ENCODE measurements at places on chromosomes 11 and 22.

GRCh38 chr11:521177-521688, 14.1 kb downstream of the HRAS start:
- DNase-seq = no peak

- DNase-seq = no peak
These were observed 1040.0 kb downstream of the TBC1D22A start for GRCh38 chr22:47802421-47802820.

GRCh38 chr11:35126879-35127581, 11.9 kb upstream of the CD44 start:
- DNase-seq = no peak

- DNase-seq = no peak
These were observed 79.6 kb downstream of the GRK3 start for GRCh38 chr22:25644122-25644521.

DNA sequence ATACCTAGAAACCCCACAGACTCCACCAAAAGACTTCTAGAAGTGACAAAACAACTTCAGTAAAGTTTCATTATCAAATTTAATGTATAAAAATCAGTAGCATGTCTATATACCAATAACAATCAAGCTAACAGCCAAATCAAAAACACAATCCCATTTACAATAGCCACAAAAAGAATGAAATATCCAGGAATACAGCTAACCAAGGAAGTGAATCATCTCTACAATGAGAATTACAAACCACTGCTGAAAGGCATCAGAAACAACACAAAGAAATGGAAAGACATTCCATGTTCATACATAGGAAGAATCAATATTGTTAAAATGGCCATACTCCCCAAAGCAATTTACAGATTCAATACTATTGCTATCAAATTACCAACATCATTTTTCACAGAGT, 46.0 kb downstream of the PRCP start:
- DNase-seq = no peak

- DNase-seq = no peak
These were observed 11.0 kb upstream of the HEPHL1 start for GRCh38 chr11:94010136-94010535.

- no peak for DNase-seq
These were observed 782 bp downstream of the TMEM109 start for GRCh38 chr11:60914633-60915247.

DNA sequence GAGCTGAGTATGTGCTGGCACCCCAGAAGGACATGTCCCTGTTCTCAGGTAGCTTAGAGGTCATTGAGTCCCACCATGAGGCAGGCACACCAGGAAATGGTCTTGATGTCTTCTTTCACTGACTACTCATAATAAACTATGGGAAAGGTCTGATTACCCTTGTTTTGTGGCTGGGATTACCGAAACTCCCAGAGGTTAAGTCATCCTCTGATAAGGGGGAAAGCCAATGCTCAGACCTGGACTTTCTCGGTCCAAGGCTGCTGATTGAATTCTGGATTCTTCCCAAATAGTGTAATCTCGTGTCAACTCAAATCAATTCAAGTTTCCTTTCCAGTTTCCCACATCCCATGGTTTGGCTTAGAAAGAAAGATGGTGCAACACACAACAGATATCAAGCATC, 3.7 kb upstream of the CD44 start:
- no peak for DNase-seq

GRCh38 chr11:117187799-117188481, 9.4 kb downstream of the SIDT2 start:
- DNase-seq = no peak

GRCh38 chr11:15884141-15884540, 472.2 kb downstream of the SOX6 start:
- DNase-seq = no peak

GRCh38 chr11:13721760-13722159, 53.3 kb downstream of the FAR1 start:
- DNase-seq = no peak

DNA sequence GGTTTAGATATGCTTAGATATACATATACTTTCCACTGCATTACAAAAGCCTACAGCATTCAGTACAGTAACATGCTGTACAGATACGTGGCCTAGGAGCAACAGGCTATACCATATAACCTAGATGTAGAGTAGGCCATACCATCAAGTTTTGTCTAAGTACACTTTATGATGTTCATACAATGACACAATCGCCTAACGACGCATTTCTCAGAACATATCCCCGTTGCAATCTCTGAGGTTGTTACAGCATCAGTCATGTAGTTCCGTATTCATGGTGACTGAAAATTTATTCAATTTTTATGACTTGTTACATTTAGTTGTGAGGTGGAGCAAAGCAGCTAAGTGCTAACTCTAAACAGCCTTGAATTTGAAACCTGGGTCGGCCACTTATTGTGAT, 6.7 kb downstream of the ZBTB44 start:
- DNase-seq = no peak

DNA sequence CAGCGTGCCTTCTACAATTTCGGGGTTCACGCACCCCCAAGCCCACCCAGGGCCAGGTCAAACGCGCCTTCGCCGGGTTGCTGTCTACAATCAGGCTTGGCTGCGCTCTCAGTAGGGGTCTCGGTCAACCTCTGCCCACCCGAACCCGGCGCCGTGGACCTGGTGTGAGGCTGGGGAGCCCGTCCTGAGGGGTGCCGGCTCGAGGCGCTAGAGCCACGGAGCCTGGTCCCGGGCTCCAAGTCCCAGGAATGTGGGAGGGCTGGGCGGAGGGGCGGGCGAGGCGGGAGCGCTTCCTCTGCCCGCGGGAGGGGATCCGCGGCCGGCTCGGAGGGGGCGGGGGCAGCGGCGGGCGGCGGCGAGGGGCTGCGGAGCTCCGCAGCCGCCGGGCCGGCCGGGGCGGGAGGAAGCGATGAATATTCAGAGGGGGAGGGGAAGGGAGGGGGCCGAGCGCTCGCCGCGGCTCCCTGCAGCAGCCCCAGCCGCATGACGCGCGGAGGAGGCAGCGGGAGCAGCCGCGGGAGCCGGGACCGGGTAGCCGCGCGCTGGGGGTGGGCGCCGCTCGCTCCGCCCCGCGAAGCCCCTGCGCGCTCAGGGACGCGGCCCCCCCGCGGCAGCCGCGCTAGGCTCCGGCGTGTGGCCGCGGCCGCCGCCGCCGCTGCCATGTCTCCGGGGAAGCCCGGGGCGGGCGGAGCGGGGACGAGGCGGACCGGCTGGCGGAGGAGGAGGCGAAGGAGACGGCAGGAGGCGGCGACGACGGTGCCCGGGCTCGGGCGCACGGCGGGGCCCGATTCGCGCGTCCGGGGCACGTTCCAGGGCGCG, at the start of gene PTPRJ:
Gene PTPRJ, plus strand, starts transcription at position 472 of the 819 bp plus-strand sequence. CDS start 354 bp downstream, outside the sequence.
- peak; percentile 60 for DNase-seq

DNA sequence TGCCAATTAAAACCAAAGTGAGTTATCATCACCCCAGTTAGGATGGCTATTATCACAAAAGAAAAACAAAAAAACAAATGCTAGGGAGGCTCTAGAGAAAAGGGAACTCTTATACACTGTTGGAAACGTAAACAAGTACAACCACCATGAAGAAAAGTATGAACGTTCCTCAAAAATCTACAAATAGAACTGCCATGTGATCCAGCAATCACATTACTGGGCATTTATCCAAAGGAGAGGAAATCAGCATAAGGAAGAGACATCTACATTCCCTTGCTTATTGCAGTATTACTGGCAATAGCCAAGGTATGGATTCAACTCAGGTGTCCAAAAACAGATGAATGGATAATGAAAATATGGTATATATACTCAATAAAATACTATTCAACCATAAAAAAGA, 1145.1 kb downstream of the LRRC4C start:
- DNase-seq = no peak

DNA sequence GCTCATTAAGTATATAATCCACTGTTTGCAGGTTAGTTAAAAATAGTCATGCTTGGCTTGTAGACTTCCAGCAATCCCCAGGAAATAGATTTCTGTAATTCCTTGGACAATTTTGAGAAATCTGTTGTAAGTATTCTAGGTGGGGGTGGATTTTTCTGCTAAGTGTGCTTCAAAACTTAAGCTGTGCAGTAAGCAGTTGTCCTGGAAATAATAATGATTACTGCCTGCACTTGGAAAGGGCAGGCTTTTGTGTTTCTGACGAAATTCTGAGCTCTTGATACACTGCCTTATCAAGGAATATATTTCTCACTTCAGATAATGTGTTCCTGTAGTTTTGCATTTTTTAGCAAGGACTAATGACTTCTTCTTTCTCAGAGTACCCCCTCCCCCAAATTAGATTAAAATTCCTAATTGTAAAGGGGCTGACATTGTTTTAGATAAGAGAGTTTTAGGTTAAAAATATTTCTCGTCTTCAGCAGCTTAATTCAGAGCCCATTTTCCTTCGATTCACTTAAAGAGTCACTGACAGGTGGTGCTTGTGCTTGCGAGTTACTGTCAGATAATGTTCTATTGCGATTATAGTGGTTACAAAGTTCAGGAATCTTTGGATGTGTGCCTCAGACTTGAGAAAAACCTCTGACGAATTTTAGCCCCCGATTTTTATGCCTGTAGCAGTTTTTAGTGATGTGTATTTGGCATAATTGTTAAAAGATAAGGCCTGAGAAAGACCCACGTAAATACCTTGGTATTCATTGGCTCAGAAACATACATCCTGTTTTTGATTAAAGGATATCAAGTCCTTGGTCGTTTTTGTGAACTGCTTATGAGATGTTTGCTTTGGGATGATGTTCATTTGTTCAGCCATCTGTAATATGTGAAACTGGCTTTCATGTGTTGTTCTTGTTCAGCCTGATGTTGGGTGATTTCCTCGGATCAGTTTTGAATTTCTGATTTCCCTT, 120.5 kb downstream of the HIPK3 start:
- DNase-seq = no peak

DNA sequence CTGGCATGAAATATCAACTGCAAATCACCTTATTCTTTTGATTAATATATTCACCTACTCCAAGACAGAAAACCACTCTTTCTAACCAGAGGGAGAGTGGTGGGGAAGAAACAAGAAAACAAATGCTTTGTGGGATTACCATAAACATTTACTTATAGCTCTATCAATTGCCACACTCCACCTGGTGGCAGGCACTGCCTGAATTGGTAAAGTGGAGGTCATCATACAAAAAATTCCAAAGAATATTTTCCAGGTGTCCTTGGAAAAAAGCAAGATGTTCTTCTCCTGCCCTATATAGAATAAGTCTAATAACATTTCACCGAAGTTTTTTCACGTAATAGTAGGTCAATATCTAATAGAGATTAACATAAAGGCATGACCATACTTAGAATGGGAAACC, 45.3 kb downstream of the PHF21A start:
- DNase-seq = no peak

DNA sequence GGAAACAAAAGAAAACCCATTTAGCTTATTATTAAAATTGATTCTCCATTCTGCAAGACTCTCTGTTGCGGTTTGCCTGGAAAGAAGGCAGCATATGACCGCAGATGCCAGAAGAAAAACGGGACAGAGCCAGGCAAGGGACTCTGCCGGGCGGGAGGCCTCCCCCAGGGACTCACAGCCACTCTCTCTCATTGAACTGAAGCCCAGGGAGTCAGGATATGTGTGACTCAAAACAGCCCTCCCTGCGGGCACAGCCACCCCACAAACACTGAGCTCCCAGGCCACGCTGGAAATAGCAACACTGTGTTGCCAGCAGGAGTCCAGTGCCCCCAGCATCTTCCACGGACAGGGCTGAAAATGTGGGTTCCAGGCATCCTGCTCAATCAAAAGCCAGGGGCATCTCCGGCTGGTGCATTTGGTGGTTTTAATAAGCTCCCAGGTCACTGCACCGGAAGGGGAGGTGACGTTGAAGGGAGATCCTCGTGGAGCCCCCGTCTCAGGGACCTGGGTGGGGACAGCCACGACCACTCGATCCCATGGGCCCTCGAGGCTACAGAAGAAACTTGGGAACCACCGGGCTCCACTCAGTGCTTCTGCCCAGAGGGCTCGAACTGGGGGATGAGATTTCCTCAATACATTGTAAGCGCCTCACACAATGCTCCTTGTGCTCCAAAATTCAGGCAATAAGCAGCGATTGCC, 624.5 kb downstream of the TBC1D22A start:
- DNase-seq = no peak

- no peak for DNase-seq
These were observed 670 bp downstream of the LSP1 start for GRCh38 chr11:1853376-1854131.
